NCI-H1694 (cell line): ENCODE measurements at places on chromosomes 3 and 15.

DNA sequence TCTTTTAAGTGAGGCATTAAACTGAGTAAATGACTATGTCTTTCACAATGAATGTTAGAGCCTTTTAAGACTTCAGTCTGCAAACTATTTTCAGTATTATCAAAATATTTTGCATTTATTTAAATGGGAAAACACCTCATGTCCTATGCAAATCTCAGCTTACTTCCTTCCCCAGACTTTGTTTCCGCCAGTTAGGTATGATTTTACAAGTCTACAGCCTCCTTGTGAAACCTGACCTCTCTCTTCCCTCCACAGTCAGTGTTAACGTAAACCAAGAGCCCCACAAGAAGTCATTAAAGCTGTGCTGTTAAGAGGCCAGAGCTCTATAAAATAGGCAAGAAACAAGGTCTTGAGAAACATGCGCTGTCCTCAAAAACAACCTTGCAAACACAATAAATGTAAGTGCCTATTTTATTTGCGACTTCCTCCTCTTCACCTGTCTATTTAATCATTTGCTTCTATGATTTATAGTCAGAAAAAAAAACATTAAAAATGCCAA, 48.3 kb downstream of the PRTG start:
- DNase-seq: no peak

DNA sequence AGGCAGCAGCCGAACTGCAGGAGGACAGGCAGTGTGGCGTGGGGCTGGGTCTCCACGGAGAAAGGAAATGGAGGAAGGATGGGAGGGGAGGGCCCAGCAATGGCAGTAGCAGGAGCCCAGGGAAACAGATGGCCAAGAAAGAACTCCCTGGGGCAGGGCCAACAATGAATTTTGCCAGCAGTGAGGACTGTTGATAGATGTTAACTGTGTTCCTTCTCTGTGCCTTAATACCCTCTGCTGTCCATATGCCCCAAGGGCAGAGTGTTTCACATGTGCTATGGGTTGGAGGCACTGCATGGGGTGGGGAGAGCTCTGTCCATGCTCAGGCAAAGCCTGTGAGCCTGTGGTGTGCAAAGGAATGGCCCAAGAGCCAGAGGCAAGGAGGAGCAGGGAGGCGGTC, 70.8 kb upstream of the POMGNT2 start:
- peak; percentile 12 for DNase-seq

- DNase-seq: no peak
Measured at GRCh38 chr15:50275908-50276307, 10.4 kb upstream of the HDC start.

GRCh38 chr3:144557515-144557914, 585.9 kb downstream of the DIPK2A start:
- DNase-seq: no peak

GRCh38 chr3:150293401-150294001, 114.6 kb upstream of the TSC22D2 start:
- DNase-seq: peak; percentile 72

DNA sequence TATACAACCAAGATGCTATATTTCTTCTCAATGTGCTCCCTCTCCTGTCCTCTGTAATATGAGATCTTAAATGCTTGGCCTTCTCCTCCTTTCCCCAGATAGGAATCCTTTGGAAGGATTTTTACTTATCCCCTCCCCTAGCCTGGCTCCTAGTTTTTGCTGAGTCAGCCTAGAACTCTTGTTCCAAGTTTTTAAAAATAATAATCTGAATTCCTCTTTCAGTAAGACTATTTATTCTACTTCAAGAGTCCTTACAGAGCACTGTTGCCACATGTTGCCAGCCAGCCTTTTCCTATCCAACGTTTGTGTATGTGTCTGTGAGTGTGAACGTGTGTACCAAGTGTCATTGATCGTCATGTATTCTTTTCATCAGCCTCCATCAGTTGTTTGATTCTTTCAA, 11.0 kb upstream of the KCNMB2 start:
- no peak for DNase-seq

DNA sequence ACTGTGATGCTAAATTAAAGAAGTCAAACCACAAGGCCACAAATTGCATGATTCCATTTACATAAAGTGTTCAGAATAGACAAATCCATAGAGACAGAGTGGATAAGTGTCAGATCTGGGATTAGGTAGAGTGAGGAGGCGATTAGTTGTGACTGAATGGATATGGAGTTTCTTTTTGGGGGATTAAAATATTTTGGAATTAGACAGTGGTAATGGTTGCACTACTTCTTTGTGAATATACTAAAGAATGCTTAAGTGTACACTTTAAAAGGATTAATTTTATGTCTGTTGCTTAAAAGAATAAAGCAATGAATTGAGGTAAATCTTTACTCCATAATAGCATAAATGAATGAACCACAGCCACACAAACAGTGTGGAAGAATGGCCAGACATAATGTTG, 175.5 kb upstream of the CADM2 start:
- no peak for DNase-seq

DNA sequence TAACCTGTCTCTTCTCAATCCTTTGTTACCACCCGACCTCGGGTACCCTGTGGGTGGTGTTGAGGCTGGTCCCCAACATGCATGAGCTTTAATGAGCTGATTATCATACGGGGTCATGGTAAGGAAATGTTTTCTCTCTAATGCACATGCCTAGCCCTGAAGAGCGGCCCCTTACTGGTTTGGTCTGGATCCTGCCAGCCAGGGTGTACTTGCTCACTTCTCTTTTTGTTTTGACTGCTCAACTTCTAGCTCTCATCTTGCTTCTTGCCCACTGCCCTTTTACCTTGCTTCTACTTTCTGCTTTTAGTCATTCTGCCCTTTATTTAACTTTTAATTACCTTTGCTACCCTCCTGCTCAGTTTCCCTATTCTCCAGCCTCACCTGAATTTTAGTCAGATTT, 44.3 kb upstream of the ACAD9 start:
- DNase-seq: no peak

DNA sequence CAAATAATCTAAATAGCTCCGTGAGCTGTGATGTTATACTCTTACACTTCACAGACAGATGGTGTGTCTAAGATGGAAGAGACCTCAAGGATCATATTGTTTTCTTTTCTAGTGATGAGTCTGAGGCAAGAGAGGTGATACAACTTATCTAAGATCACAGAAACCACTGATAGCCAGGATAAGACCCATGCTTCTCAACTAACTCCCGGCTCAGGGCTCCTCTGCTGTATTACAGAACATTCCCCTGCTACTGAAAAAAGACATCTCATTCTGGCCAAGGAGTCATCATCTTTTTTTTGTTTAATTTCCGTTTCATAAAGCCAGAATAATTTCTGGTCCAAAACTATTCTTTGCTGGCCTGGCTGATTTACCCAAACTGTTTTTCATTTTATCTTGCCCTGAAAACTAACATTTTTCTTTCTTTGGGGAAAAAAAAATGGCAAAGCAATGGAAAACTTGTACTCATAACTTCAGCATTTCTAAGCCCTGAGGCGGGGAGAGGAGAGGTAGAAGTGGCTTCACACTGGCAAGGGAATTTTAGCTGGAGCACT, 46.9 kb upstream of the GAP43 start:
- DNase-seq: no peak

DNA sequence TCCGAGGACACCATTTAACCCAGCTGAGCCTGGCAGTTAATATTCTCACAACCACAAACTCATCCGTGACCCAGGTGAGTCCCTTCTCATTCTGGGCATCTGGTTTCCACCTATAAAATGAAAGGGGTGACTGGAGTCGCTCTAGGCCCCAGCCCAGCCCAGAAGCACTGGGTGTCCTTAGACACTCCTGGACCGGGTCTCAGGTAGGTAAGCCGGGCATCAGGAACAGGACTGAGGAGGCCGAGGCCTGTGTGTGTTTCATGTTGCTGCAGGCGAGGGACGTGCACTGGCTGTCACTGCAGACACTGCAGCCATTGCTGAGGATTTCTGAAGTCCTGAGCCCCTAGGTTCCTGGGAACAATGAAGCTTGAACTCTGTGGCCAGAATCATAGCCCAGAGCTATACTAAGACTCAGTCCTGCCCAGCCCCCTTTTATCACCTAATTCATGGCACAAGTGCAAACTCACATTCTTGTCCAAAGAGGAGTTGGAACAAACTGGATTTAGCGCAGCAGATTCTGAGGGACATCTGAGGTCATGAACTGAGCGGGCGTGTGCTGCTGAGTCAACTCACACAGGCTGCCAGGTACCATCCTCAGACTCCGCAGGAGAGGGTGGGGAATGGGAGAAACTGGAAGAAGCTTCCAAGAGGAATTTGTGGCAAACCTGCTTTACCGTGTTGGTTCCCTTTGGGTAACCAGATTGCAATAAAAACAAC, 184.9 kb downstream of the FAM43A start:
- DNase-seq: no peak

GRCh38 chr3:94440767-94441493, 378.1 kb downstream of the NSUN3 start:
- DNase-seq: no peak

GRCh38 chr3:198080521-198081384, 120.7 kb downstream of the LMLN start:
- peak; percentile 27 for DNase-seq

DNA sequence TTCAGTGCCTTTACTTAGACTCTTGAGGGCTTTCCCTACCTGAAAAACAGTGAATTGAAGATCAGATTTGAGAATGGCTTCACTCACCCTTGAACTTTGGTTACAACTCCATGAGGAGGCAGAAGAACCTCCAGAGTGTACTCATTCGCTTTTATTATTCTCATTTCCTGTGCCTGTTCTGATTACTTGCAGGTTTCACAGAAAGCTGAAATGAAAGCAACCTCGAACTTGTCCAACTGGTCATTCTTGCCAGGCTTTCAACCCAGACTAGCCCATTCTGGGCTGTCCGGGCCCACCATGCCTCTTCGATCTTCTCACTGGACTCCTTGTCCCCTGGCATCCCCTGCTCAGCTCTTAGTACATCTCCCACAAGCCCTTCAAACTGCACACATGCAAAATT, 20.2 kb upstream of the THUMPD3 start:
- DNase-seq: no peak

- DNase-seq: peak; percentile 73
Measured at GRCh38 chr3:132726341-132726823, 4.2 kb upstream of the NPHP3 start.

GRCh38 chr3:77324105-77324504, 284.2 kb downstream of the ROBO2 start:
- no peak for DNase-seq

GRCh38 chr15:44296625-44297524, 8.4 kb downstream of the GOLM2 start:
- no peak for DNase-seq

DNA sequence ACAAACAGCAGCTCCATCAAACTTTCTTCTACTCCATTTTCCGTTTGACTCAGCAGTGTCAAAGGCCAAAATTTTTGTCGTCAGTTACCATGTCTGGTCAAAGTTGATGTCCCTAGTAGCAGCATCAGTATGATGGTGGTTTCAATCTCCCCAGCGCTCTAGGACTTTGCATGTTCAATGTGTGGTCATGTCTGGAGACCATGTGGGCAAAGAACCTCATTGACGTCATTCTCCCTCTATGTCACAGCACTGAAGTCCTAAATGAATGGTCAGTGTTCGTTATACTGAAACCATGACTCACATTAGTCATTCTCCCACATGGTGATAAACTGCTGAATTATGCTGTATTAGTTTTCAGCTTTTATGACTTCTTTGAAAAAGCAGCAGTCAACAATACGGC, 23.2 kb downstream of the SHC4 start:
- DNase-seq: no peak

- no peak for DNase-seq
Measured at GRCh38 chr15:82802497-82802896, 3.4 kb downstream of the FSD2 start.

GRCh38 chr15:42152196-42152920, 4.1 kb downstream of the PLA2G4F start:
- DNase-seq: no peak

- DNase-seq: no peak
Measured at GRCh38 chr15:38796589-38796988, 232.0 kb upstream of the RASGRP1 start.

GRCh38 chr3:123098426-123099330, 31.9 kb downstream of the PDIA5 start:
- DNase-seq: no peak

DNA sequence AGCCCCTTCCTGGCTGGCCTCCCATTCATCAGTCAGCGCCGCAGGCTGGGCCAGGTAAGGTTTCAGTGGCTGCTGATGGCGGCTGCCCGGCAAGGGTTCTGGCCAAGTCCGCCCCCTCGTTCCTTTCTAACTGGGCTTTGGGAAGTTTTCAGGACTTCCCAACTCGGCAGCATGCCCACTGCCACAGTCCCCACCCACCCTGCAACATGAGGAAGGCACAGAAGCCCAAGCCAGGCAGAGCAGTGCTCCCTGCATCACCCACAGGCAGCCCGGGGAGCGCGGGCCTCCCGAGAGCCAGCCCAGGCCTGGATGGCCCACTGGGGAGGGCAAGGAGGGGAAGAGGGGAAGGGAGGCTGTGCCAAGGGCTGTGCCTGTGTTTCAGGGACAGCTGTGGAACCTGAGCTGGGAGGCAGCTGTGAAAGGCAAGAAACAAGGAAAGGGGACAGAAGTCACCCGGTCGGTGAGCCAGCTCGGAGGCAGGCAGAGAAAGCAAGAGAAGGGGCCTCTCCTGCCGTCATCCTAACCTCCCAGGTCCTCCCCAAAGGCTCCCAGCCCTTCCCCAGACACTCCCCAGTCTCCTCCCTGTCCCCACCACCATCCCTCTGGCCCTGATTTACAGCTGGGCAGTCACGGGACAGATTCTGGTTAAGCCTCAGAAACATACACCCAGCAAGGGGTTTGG, 73.9 kb downstream of the CPN2 start:
- peak; percentile 77 for DNase-seq

GRCh38 chr3:160124224-160124623, 101.0 kb upstream of the C3orf80 start:
- DNase-seq: no peak

GRCh38 chr3:194150252-194150934, 14.4 kb downstream of the HES1 start:
- no peak for DNase-seq

DNA sequence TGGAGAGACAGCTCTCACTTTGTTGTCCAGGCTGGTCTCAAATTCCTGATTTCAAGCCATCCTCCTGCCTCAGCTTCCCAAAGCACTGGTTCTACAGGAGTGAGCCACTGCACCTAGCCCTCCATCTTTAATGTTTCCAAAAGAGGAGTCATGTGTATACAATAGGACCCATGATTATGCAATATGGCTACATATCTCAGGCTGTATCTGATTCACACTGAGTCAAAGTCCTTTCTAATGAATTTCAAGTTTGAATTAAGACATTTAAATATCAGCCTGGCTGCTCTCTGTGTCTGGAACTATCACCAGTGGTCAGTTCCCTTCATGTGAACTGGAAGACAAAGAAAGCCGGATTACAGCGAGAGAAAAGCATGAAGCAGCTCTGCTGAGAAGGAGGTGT, 90.5 kb downstream of the MINAR1 start:
- DNase-seq: no peak

GRCh38 chr3:171901615-171902312, 58.6 kb downstream of the TMEM212 start:
- no peak for DNase-seq

DNA sequence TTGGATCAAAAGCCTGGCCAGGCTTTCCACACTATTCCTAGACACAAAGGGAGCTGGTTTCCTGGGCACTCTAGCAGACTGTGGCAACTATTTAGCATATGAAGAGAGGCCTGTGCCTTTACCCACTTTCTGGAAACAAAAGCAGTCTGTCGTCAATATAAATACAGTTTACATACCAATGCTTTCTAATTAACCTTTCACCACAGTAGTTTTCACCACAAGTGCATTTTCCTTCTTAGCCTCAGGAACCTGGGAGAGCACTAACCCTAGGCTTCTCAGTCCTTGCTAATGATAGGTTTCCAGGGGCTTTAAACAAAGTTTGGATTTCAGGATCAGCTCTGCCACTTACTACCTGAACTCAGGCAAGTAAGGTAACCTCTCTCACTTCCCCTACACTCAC, 499.1 kb downstream of the MAGI1 start:
- no peak for DNase-seq
